ENCODE measurements at places on chromosomes 6 and 20.

DNA sequence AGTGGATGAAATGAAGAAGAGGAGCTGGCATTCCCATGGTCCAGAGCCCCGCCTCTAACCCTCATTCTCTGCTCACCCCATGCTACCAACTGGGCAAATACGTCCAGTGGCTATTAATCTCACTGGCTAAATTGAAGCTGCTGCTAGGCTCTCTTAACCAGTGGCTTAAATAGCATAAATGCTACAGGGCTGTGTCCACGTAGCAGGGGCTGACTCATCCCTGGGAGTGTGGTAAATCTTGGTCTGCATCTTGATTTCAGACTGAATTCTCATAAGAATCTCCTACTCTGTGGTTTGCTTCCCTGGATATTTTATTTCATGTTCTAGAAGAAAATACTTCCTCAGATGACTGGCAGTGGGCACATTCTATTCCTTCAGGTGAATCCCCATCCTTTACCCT, 193.1 kb upstream of the ARG1 start:
- no peak for DNase-seq

DNA sequence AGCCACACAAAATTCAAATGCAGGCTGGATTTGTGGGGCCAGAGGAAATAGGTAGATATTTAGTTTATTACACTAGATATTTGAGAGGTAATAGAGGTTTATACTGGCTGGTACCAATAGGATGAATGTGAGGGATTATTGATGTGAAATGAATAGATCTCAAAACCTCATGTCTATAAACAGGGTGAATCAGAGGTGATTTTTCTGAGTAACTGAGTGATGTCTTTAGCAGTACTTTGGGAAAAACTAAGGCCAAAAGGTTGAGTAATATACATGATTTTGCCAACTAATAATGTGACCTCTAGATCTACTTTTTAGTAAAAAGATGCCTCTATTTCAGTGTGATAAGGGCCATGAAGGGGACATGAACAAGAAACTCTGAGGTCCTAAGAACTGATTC, 86.8 kb downstream of the HAO1 start:
- DNase-seq, result no peak

DNA sequence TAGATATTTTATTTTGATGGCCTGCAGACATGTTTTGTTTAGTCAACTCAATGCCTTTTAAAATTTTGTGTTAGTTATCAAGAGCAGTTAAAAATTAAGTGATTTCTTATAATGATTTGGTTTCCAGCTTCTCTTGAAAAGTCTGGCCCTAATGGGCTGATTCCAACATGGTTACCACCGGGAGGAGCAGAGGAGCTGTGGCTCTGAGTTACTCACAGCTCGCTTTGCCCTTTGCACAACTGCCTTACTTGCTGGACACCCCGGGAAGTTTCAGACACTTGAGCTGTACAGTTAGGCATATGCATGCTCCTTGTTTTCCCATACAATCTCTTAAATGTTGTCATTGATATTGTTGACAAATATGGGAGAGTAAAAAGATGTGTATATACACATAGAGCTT, 173.1 kb upstream of the MMS22L start:
- no peak for DNase-seq

GRCh38 chr6:79895382-79896074, 51.8 kb downstream of the ELOVL4 start:
- DNase-seq, result no peak

DNA sequence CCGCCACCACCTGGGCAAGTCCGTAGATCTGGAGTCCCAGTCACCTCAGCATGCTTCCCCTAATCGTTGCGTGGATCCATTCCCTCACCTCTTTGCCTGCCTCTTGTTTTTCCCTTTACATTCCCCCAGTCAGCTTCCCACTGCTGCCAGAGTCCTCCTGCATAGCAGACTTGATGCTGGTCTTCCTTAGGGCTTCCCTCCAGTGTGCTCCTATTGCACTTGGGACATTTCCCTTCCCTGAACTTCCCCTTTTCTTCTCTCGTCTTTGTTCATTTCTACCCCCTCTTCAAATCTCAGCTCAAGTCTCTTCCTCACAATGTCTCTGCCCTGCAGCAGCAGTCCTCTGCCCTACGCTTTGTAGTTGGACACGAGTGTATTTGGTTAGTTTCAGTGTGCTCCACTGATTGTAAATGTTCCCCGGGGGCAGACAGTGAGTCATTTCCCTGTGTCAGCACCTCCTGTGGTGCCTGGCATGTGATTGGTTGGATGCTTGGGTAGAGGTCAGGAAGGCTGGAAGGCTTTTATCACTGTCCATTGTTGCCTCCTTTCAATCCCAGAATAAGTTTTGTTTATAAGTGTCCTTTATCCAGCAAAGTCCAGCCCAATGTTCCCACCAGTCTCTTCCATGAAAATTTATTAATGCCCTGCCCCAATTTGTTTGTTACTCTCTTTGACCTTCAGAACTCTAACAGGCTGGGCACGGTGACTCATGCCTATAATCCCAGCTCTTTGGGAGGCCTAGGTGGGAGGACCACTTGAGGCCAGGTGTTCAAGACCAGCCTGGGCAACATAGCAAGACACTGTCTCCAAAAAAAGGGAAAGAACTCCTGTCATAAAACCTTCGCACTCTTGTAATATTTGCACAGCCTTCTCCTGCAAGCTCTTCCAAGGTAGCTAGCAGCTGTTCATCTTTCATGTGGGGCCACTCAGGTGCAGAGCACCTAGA, 38.3 kb downstream of the FAM120B start:
- DNase-seq, result no peak

- DNase-seq, result no peak
Observed at GRCh38 chr20:24007758-24008157, 19.2 kb upstream of the GGTLC1 start.

DNA sequence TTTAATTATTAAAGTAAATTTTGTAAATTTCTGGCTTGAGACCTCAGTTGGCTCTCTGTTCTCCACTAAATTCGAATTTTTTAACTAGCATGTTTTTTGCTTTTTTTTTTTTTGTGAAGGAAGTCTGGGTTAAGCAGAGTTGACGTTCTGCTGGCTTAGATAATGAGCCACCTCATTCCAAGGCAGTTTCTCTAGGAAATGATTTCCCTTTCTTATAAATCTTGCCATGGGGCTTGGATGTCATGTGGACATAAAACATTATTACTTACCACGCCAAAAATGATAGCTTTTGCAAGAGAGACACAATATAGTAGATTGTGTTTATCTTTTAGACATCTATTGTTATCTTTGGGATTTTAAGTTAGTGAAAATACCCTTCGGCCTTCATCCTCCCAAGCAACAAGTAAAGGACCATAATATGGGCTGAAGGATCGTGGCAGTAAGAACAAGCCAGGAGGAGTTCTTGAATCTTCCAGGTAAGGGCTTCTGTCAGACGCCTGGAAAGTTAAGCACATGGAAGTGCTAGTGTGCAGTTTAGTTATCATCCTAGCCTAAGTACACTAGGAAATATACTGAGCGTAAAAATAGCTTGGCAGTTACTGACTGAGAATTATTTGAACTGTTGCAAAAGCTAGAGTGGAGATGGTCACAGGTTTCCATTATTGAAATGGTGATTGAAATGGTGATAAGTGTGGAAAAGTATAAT, 30.7 kb downstream of the ADGRG6 start:
- DNase-seq, result no peak

DNA sequence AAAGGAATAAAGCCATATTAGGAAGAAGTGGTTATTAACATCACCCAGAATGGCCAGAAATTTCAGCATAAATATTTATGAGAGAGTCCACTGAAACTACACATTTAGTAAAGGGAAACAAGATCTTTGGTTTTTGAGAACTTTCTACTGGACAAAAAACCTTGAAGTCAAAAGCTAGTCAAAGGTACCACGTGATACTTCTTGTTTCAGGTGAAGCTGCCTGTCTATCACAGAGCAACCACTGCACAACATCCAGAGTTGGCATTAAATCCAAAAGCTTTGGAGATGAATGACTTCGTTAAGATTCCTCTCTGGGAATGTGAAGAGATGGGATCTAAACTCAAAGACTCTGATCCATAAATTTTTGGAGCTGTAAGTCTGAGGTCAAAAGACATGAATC, 137.0 kb downstream of the KCNQ5 start:
- no peak for DNase-seq

GRCh38 chr20:9955646-9956045, 79.1 kb upstream of the ANKEF1 start:
- DNase-seq, result no peak

DNA sequence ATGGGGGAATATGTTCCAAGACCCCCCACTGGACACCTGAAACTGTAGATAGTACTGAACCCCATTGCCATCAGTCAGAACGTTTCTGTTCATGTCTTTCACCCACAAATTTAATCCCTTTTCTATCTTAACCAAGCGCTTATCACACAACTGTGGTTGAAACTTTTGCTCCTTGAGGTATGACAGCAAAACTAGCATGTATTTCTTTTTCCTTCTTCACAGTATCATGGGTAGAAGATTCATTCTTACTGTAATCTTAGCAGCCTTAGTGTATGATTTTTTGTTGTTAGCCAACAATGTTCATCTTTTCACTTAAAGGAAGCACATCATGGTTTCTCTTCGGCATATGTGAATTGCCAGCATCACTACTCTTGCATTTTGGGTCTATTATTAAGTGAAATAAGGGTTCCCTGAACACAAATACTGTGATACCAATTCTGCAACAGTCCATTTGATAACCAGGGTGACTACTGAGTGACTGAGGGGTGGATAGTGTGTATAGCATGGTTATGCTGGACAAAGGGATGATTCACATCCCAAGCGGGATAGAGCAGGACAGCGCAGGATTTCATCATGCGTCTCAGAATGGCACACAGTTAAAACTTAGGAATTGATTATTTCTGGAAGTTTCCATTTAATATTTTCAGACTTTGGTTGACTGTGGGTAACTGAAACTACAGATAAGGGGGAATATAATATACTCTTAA, 41.8 kb downstream of the KCNS1 start:
- DNase-seq, result no peak

- no peak for DNase-seq
Observed at GRCh38 chr20:61640131-61640870, 388.2 kb downstream of the CDH4 start.

DNA sequence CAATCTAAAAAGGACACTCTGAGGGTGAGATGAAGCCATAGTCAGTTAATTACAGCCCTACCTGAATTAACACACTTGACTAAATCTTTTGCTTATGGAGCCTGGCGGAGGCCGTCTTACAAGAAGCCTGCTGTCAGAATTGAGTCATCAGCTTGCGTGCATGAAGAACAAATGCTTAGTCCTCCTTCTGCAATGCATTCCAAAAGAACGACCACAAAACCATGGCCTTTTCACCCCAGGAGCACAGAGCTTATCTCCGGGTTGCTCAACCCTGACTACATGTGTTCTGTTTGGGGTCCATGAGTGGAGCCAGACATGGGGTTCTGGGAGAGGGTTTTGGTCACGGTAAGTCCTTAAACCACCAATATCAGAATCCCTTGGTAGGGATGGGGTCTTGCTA, 318.1 kb downstream of the CLIC5 start:
- DNase-seq, result no peak

GRCh38 chr20:44642203-44643153, 9.0 kb downstream of the ADA start:
- DNase-seq, result no peak

- DNase-seq, result no peak
Observed at GRCh38 chr6:56227071-56227879, 20.1 kb downstream of the COL21A1 start.

GRCh38 chr6:101650402-101651100, 257.0 kb downstream of the GRIK2 start:
- DNase-seq, result no peak

DNA sequence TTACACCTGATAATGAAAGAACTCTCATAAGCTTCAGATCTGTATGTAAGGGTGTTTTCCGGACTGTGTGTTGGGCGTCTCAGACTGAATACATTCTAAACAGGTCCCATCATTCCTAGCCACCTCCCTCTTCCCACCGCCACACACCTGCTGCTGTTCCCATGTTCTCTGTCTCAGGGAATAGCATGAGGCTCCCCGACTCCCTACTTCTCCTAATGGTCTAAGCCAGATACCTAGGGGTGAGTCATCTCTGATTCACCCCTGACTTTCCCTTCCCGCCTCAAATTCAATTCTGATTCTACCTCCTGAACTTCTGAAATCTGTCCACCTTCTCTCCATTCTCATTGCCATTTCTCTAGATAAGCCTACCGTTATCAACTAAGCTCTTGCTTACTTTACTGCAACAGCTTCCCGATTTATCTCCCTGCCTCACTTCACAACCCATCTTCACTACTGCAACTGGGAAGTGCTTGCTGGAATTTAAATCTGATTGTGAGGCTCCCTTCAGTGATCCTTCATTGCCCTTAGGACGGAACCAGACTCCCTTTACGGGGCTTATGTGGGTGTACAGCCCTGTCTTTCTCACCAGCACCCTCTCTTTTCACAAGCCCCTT, 1.6 kb downstream of the TMEM14A start:
- no peak for DNase-seq

DNA sequence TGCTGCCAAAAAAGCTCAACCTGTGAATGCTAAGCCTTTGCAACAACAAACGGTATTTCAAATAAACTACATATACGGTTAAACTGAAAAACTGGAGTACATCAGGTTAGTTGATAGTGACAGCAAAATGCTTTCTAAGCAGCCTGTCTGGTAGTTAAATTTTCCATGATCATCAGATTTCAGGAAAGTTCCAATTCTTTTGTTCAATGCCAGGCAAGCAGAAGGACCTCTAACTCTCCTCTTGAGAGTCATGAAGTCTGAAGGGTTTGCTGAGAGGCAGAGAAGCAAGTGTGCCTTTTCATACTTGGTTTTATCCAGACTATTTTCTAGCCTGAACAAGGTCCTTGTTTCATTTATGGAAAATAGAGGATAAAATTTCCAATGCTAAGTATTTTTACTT, 4.5 kb downstream of the FLRT3 start:
- no peak for DNase-seq

- no peak for DNase-seq
Observed at GRCh38 chr20:63252284-63252711, 2.0 kb downstream of the NKAIN4 start.

DNA sequence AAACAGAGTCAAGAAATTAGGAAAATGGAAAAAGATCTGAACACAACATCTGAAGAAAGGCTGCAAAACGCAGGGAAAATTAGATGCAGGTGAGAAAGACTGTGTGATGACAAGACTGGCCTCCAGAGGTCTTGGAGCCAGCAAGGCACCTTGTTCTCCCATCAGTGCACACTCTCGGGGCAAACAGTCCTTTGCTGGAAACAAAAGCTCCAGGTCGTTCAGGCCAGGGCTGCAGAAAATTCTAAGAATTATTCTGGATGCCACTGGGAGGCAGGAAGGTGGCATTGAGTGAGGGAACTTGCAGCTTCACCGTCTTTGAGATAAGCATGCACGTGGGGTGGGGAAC, 219.9 kb upstream of the SSTR4 start:
- no peak for DNase-seq

GRCh38 chr6:2958331-2958711, 13.0 kb downstream of the SERPINB6 start:
- DNase-seq, result no peak

- no peak for DNase-seq
Observed at GRCh38 chr6:133681891-133682290, 207.0 kb upstream of the TCF21 start.

Data from thoracic aorta (tissue), 2 donors.